Stimulated activated CD4-positive, alpha-beta T cell treated with anti-CD3 and anti-CD28 coated beads, TNF-alpha, amount 100 ng/mL, for 1 hour (primary cell): ENCODE measurements at places on chromosomes 6 and 20.

DNA sequence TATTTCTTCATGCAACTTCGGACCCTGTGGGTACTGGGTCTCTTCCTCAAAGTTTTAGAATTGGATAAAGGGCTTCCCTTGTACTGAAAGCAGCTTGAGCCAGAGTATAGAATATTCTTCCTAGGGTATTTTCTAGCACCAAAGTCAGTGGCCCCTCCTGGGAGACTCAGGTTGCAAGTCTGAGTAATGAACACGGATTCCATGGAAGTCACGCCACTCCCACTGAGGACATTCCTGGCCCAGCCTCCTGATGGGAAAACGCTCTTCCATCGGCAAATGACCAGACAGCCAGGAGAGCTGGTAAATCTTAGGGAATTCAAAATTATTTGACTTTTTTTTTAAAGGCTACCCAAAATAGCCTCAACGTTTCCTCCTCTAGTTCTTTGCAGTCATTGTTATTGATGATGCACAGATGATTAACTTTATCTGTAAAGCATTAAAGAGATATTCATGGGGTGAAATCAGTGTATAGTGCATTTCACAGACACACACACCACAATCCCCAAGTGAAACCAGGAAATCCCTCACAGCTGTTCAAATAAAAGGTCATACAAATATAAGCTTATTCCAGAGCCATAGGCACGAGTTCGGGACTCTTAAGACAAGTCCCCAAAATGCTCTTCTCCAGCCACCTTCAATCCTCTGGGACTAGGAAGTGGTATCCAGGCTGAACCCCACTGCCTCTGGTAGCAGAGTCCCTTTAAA lies 248.8 kb downstream of the SOD2 start:
- no peak for DNase-seq

- no peak for DNase-seq
Observed at GRCh38 chr6:29800254-29800653, 27.4 kb upstream of the HLA-G start.

DNA sequence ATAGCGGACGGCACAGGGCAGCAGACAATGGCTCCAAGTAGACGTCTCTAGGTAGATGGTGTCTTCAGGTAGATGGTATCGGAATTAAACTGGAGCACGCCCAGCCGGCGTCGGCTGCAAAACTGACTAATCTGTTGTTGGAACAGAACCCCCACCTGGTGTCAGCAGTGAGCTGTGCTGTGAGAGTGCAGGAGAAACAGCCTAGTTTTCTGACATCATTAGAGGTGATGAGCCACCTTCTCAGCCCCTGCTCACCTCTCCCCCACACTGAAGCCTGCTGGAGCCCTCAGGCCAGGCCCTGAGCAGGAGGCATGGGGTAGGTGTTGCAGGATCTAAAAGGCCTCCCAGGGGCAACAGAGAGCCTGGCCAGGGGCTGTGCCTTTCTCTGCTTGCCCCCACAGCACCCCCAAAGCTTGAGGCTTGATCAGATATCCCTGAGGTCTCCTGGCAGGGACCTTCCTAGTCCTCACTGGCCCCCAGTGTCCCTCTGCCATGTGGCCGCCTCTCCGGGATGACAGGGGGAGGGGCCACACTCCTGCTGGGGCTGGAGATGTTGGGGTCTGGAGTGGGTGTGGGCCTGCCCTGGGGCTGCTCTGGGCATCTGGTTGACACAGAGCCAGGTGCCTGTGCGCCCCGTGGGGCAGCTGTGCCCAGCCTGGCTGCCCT lies 6.9 kb upstream of the HELZ2 start:
- peak; percentile 57 for DNase-seq

- DNase-seq: no peak
Observed at GRCh38 chr6:167745670-167746389, 80.9 kb upstream of the AFDN start.

GRCh38 chr6:81531869-81532561 lies 220.5 kb downstream of the TENT5A start:
- no peak for DNase-seq

GRCh38 chr6:36432151-36432671 lies 10.4 kb downstream of the PXT1 start:
- no peak for DNase-seq
